Activated effector memory CD4-positive, alpha-beta T cell treated with anti-CD3 and anti-CD28 coated beads, Interleukin-2, amount 50 U/mL, for 16 hours (primary cell): ENCODE measurements at places on chromosomes 7 and 10.

DNA sequence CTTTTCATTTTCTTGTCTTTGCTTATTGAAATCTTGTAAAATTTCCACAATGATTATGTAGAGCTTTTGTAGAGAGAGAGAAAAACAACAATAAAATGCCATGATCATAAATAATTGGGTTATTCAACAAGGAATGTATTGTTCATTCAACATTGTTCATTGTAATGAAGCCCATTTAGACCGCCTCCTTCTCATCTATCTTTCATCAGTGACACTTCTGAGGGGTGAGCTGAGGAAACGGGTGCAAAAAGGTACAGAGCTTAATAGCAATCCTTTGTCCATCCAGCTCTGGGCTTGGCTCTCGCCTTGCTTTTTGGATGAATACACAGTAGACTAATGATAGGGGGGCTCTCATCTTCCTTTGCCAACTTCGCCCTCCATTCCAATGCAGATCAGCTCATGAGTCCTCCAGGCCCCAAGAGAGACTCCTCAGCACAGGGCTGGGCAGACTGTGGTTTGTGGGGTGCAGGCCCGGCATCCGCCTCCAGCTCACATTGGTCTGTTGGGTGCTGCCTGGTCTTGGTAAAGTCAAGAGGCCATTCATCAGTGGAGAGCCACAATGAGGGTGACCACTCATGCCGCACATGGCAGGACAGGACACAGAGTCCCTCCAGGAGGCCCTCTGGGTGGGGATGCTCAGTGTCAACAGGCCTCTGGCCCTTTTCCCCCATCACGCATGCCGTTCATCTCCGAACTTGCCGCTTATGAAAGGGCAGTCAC lies 17.9 kb upstream of the PPA1 start:
- no peak for DNase-seq

GRCh38 chr10:72697716-72698115 lies 5.8 kb downstream of the MCU start:
- DNase-seq: no peak

GRCh38 chr7:91230100-91230499 lies 34.1 kb upstream of the FZD1 start:
- DNase-seq: no peak

GRCh38 chr10:124688386-124688785 lies 55.8 kb downstream of the FAM53B start:
- DNase-seq: no peak

- no peak for DNase-seq
Measured at GRCh38 chr7:91847876-91848588, 32.5 kb downstream of the MTERF1 start.

DNA sequence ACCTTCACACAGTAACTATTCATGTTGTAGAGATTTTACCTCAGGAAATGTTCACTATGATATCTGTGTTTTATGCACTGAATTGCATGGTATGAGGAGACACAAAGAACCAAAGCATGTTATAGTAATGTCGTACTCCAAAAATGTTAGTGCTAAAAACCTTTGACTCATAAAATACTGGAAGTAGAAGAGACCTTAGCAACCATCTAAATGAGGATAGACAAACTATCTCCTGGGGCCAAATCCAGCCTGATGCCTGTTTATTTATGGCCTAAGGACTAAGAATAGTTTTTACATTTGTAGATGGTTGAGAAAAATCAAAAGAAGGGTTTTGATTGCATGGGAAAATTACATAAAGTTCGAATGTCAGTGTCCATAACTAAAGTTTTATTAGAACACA lies 535.1 kb downstream of the INHBA start:
- no peak for DNase-seq

GRCh38 chr10:132420981-132421846 lies 24.2 kb downstream of the PWWP2B start:
- DNase-seq: no peak

DNA sequence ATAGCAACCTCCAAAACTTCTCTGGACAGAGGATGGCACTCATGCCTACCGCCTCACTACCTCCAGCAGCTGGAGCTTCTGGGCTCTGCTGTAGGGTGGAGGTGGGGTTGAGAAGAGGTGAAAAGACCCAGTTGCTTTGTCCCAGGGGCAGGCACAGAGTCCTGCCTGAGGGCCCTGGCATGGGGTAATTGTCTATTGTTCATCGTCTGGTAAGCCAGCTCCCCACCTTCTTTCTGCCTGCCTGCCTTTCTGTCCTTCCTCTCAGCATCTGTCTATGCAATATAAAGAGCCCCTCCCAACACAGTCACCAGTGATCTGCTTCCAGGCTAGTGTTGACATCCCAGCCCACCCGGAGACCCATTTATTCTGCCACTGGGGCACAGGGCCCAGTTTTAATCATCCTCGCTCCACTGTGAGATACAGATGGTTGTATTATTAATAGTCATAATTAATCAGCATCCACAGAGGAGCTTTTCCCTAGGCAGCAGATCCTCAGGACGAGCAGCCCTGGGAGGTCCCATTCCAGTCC lies 39.0 kb downstream of the ZMIZ1 start:
- DNase-seq: no peak

GRCh38 chr7:95517870-95518269 lies 32.1 kb downstream of the ASB4 start:
- DNase-seq: no peak

- no peak for DNase-seq
Measured at GRCh38 chr7:52669031-52669430, 366.4 kb upstream of the POM121L12 start.

- no peak for DNase-seq
Measured at GRCh38 chr7:154598396-154598795, 404.5 kb downstream of the PAXIP1 start.

- DNase-seq: no peak
Measured at GRCh38 chr7:99267481-99267840, 5.2 kb upstream of the MYH16 start.

GRCh38 chr7:85641331-85641730 lies 454.5 kb upstream of the SEMA3D start:
- no peak for DNase-seq
